ENCODE measurements at places on chromosomes 5 and 9.

- no peak for DNase-seq
These were observed 7.6 kb upstream of the CCDC152 start for GRCh38 chr5:42749020-42749419.

DNA sequence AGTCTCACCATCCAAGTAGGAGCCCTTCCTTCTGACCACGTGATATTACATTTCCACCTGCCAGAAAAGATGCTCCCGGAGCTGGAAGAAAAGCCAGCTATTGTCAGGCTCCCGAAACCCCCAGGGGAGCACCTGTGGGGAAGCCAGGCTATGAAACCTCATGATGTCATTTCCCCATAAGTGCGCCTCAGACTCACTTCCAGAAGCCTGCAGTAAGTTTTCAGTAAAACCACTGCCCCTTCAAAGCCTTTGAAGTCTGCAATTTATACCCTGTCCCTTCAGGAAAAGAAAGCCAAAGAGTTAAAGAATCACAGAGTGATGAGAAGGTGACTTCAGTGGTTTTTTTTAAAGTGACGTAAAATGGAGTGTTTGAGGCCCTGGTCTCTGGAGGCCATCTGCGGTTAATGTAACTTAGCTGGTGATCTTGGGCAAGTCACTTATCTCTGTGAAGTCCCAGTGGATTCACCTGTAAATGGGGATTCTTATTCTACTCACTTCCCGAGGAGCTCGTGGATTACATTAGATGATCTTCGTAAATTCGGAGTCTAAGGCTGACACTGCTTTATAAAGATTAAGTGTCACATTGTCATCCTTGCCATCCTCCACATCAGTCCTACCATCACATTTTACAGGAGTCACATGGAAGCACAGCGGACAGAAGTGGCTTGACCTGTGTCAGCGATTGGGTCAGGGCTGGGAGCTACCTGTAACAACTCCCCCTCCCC, 2.6 kb upstream of the SEMA6A start:
- no peak for DNase-seq

DNA sequence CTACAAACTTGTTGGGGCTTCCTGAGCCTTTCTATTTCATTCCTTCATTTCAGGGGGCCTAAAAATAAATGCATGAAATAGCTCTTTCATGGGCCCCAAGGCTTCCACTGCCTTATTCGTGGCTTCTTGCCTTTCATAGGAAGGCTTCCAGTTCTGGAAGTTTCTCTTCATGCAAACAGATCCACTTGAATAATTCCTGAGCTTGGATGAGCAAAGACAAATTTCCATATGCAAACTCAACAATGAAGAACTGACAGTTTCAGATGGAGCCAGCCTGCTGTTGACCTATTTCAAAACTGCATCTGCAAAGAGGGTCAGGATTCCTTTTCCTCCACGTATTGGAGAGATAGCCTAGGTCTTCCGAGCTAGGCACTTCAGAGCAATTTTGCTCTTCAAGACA, 142.1 kb downstream of the MLLT3 start:
- no peak for DNase-seq

DNA sequence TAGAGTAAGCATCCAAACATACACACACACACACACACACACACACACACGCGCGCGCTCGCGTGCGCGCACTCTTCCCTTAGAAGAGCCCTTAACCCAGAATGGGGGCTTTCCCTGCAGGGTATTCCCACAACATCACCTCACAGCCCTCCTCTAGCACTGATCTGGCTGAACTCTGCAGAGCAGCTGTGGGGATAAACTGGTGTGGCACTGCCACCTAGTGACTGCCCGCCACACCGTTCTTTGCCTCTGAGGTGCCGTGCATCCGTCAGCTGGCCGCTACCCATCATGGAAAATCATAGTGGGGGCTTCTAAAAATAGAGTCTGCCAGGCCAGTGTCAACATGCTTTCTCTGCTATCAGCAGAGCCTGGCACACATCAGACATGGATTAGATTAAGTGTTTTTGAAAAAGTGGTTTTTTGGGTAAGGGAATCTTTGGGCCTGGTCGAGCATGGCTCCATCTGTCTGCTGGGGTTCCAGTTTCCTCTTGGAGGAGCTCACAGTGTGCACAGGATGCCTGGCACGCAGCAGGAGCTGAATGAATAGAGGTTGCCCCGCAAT, 88.1 kb downstream of the KCNN2 start:
- peak; percentile 59 for DNase-seq

GRCh38 chr5:93583768-93584595, 960 bp downstream of the NR2F1 start:
- DNase-seq, result peak; percentile 79

DNA sequence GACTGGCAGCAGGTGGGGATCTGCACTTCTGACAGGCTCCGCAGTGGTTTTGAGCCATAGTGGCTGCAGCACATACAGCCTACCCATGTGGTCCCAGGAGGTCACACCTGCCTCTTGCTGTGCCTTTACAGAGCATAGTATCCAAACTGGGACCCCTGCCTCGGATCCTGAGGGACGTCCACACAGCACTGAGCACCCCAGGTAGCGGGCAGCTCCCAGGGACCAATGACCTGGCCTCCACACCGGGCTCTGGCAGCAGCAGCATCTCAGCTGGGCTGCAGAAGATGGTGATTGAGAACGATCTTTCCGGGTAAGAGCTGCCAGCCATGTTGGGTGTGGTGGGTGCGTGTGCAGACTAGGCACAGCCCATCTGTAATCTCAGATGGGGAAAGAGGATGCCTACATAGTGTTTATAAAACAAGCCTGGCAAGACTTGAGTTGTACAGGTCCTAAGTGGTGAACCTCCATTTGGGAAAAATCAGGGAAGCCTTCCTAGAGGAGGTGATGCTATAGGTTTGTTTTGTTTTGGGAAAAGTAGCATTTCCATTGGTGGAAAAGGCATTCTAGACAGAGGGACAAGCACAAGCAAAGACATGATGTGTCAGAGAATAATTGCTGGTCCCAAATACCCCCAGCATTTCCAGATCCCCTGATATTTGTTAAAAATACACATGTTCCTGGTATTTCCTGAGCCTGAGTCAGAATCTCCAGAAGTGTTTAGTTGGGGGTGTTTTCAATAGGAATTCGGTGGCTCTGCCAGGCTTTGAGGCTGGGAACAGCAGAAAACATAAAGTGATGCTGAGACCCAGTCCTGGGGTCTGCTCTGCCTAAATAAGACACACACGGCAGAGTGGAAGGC, 119.2 kb downstream of the DAB2IP start:
- DNase-seq, result peak; percentile 5

DNA sequence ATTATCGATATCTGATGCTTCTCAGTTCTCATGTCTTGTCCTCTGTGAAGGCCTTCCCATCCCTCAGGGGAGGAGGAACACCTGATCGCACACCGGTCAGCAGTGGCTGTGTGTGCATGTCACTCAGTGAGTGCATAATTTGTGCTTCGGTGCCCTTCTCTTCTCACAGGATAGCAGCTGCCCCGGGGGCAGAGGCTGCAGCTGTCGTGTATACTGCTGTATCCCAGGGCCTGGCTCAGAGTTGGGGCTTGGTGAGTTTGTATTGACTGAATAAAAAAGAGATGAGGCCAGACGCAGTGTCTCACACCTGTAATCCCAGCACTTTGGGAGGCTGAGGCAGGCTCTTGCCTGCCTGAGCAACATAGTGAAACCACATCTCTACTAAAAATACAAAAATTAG, 49.7 kb upstream of the NCS1 start:
- no peak for DNase-seq

DNA sequence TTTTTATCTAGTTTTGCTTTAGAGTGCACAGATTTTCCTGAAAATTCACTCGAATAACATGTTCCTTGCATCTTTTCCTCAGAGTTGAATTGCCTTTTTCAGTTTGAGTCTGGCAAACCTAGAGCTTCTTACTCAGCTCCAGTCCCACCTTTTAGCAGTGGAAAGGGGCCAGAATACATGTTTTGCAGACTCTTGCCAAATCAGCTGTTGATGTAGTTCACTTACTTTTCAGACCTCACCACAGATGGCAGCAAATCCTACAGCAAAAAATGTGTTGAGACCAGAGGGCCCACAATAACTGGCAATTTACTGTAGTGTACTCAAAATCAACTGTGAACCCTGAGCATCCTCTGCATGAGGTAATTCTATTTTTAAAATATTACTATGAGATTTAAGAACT, 545.2 kb upstream of the ACO1 start:
- DNase-seq, result no peak

DNA sequence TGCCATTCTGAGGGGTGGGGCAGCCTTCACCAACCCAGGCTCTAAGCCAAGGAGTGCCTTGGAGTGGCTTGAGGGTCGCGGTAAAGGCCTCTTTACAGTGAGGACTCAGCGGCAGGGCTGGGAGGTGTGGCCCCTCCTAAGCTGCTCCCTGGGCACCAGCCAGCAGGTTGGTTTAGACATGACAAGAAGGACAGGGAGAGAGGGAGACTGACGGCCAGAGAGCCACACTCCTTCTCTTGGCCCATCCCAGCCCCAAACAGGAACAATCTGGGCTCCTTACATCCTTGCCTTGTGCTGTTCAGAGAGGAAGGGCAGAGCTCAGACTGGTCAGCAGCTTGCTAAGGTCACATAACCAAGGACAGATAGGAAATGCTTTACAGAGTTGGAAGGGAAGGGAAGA, 94.5 kb downstream of the LMX1B start:
- no peak for DNase-seq

- no peak for DNase-seq
These were observed 580.2 kb upstream of the PTPRD start for GRCh38 chr9:11192993-11193392.

DNA sequence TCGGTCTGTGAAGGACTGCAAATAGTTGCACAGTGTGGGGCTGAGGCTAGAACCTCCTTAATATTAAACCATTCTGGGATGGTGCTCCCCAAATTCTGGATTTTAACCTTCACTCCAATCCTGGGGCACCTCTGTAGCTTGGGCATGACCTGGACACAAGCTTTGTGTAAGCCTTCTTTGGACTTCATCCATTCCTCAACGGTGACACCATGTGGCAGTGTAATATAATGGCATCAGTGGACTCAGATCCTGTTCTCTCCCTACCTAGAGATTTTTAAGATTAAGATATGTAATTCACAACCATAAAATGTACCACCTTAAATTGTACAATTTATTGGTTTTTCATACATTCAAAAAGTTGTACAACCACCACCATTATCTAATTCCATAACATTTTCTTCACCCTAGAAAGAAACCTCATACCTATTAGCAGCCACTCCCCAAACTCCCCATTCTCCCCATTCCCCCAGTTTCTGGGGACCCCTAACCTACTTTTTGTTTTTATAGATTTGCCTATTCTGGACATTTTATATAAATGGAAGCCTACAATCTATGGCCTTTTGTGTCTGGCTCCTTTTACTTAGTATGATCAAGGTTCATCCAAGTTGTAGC, 4.8 kb upstream of the PLGRKT start:
- no peak for DNase-seq

DNA sequence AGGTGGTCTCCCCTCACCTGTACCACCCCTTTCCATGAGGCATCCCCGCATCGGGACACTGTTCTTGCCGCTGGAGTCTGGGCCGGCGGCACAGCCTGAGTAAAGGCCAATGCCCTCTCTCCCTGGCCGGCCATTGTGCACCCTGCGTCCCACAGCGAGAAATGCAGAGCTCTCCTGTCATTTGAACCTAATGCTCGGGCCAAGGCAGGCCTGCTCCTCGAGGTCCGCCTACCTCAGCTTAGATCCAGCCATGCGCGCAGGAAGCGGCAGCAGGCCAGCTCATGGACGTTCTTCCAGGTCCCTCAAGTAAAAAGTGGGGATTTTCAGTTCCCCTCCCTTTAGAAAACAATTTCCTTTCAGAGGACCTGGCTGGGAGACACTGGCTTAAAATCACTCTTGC, 135.0 kb downstream of the HSD17B3 start:
- no peak for DNase-seq
